HAP-1 (cell line): ENCODE measurements at places on chromosomes 7 and 10.
A peak's percentile ranks its signal among the peaks of the same experiment; 100 is the strongest.

GRCh38 chr10:23702977-23703414, 264.1 kb downstream of the OTUD1 start:
- DNase-seq, result peak; percentile 73

DNA sequence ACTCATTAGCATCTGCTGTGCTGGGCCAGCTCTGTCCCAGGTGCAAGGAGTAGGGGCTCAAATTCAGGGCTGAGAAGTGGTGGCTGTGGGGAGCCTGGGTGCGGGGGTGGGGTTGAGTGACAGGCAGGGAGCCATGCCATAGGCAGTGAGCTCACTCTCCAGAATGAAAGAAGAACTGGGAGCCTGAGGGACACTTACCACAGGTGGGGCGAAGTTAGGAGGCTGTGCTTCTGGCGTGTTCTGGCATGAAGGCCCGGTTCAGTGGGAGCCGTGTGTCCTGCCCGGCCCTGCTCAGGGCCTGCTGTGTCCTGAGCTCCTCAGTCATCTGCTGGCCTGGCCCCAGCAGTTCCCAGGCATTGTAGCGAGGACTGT, 62.5 kb downstream of the MKI67 start:
- DNase-seq, result no peak

GRCh38 chr7:30212701-30213111, 71.7 kb upstream of the ZNRF2 start:
- DNase-seq, result no peak

DNA sequence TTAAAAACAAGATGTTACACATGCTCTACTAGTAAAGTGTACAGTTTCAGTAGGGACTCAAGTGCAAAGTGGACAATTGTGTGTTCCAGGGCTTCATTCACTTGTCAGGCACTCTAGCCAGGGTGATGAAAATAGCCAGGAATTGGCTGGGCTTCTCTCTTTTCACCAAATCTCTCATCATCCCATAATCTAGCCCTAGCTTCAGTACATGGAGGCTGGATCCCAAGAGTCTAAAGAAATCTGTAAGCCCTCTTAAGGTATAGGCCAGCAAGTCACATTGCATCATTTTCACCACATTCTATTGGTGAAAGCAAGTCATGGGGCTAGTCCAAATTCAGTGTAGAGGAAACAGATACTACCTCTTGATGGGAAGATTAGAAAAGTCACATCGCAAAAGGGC, 47.3 kb upstream of the C1GALT1 start:
- no peak for DNase-seq

GRCh38 chr10:85532773-85533172, 833.8 kb downstream of the GRID1 start:
- DNase-seq, result no peak

- no peak for DNase-seq
Measured at GRCh38 chr10:114283535-114284234, 44.6 kb downstream of the VWA2 start.

GRCh38 chr10:49037187-49037586, 78.1 kb downstream of the VSTM4 start:
- DNase-seq, result no peak

- DNase-seq, result no peak
Measured at GRCh38 chr7:25496476-25497368, 268.4 kb upstream of the NPVF start.
